Left renal cortex interstitium (tissue), 4 donors: ENCODE measurements at places on chromosomes 1 and 21. TPM values are rescaled to one million over a fixed set of nuclear protein-coding genes. Genes with fewer than 3 reads are reported as not detected.

- no peak for DNase-seq
These were observed 142.7 kb downstream of the FOXD2 start for GRCh38 chr1:47580451-47580995.

- DNase-seq, result no peak
These were observed 56.7 kb downstream of the AKT3 start for GRCh38 chr1:243793298-243793697.

GRCh38 chr21:35259457-35259856 lies 210.4 kb upstream of the RUNX1 start:
- no peak for DNase-seq

CTSS gene
- 9.1 TPM for polyA plus RNA-seq

GRCh38 chr1:28864695-28865094 lies 49.7 kb upstream of the EPB41 start:
- no peak for DNase-seq

DNA sequence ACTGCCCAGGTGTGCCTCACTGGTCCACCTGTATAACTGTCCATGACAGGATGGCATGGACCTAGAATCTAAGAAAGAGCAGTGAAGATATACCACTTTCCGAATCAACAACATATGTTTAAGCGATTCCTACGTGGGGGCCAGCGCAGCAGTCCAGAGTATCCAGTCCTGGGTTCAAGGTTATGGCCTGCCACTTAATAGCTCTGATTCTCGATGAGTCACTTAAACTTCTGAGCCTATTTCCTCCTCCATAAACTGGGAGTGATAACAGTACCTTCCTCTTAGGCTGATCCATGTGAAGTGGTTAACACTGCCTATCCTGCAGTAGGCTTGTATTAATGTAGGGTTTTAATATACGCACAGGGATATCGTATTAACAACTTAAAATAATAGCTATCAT lies 2.8 kb downstream of the STPG1 start:
- DNase-seq, result no peak

CSF1 gene
- 7.5 TPM for polyA plus RNA-seq

DNA sequence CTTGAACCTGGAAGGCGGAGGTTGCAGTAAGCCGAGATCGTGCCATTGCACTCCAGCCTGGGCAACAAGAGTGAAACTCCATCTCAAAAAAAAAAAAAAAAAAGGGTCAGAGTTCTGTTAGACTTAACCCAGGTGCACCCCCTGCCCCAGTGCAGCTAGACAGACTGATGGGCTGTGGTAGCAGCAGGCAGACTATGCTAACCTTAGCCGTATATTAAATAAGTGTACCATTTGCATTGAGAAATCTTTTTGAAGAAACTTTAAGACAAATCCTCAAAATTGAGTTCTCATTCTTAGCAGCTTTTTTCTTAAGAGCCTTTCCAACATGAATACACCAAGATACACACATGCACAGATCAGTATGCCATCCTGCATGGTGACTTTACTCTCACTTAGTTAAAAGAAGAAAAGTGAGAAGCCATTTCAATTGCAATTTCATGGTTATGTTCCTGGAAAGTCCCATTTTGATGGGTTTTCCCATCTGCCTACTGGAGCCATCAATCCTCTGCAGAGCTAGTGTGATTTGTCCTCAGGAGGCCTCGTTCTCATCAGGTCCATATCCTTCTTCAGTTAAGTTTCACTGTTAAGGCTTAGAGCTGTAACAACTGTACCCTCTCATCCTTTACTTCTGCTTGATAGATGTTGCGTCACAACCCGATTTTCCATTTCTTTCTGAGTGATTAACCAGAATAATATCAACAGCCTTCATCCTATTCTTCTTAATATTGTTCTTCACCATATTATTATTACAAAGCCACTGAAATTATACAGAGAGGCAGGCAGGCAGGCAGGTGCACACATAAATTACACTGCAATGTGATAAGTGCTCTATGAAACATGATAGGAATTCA lies 7.3 kb downstream of the FCRLB start:
- no peak for DNase-seq

- no peak for DNase-seq
These were observed 217.2 kb upstream of the C1orf105 start for GRCh38 chr1:172203135-172203823.

DNA sequence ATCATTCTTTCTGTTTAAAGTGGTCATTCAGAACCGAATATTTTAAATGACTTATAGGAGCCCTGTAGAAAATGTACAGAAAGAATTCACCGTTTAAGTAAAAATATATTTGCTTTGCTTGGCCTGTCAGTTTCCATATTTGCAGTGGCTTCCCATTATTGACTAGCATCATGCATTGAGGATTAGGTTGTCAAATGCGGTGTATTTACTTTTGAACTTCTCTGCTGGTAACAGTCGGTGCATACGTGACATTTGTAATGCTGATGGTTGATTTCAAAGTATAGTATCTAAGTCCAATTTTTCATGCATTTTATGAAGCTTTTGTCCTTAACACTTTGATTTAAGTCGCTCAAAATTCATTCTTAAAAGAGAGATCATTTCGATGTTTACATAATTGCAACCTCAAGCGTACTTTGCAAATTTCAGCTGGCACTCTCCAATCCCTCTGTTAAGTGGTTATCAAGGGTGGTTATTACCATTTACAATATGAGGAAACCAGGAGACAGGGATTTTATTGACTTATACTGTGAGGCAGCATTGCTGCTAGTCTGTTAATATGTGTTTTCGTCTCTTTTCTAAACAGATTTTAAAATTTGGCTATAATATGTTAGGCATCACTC lies 201.6 kb downstream of the SDCCAG8 start:
- DNase-seq, result no peak

TNFRSF9 gene
- polyA plus RNA-seq, result 0.10 TPM

DNA sequence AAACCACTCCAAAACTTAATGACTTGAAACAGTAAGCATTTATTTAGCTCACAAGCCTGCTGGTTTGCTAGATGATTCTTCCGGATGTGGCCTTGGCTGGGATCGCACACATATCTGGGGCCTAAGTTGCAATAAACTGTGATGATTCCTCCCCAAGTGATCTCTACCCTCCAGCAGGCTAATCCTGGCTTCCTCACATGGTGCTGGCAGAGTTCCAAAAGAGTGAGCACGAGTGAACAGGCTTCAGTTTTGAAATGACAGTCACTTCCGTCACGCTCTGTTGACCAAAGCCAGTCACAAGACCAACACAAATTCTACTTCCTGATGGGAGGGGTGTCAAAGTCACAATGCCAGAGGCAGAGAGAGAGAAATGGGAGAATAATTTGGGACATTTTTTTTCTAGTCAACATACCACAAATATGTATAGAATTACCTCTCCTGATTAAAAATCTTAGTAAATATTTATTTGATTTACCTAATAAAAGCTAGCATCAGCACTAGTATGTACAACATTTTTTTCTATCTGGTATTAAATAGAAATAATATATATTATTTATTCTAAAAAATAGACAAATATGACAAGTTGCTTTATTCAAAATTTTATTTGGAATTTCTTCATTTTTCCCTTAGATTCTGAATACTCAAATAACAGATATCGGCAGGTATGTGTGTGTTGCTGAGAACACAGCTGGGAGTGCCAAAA lies 292.7 kb downstream of the TPR start:
- DNase-seq, result peak; percentile 47

- no peak for DNase-seq
These were observed 6.3 kb downstream of the KIF17 start for GRCh38 chr1:20711285-20712214.

DNA sequence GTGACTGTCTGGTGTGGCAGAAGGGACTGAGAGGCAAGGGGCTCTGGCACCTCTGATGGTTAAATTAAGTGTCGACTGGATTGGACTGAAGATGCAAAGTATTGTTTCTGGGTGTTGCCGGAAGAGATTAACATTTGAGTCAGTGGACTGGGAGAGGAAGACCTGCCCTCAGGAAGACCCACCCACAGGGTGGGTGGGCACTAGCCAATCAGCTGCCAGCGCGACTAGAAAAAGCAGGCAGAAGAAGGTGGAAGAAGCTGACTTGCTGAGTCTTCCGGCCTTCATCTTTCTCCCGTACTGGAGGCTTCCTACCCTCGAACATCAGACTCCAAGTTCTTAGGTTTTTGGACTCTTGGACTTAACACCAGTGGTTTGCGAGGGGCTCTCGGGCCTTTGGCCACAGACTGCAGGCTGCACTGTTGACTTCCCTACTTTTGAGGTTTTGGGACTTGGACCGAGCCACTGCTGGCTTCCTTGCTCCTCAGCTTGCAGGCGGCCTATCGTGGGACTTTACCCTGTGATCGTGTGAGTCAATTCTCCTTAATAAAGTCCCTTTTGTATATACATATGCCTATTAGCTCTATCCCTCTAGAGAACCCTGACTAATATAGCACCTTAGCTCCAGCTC lies 79.6 kb downstream of the KAZN start:
- DNase-seq, result no peak

ETV3L gene
- polyA plus RNA-seq, result not detected

KCND3 gene
- 1.5 TPM for polyA plus RNA-seq

- DNase-seq, result no peak
These were observed 8.2 kb downstream of the THRAP3 start for GRCh38 chr1:36232212-36233095.

AGL gene
- polyA plus RNA-seq, result 26.9 TPM

GRCh38 chr1:159980076-159980475 lies 26.0 kb upstream of the SLAMF9 start:
- no peak for DNase-seq

GRCh38 chr1:62024690-62025089 lies 170.0 kb upstream of the L1TD1 start:
- DNase-seq, result no peak

GRCh38 chr1:18735224-18735997 lies 104.8 kb downstream of the PAX7 start:
- DNase-seq, result no peak

FGR gene
- 2.3 TPM for polyA plus RNA-seq

- no peak for DNase-seq
These were observed 38.2 kb downstream of the PKNOX1 start for GRCh38 chr21:43012596-43012995.

LCE3E gene
- not detected for polyA plus RNA-seq

GRCh38 chr1:241964550-241965282 lies 7.1 kb downstream of the BECN2 start:
- no peak for DNase-seq

DNA sequence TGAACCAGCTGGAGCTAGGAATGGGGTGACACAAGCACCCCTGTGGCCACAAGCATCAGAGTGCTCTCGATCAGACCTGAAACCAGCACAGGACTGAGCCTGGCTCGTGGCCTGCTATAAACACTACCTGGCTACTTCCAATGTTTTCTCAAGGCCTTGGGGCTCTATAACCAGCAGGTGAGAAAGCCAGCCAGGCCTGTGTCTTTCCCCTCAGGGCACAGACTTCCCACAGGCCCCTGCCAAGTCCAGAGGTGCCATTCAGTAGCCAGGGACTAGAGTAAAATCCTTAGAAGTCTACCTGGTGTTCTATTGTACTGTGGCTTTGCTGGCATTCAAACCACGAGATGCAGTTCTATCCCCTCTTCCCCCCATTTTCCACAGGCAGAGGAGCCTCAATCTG lies 22.6 kb downstream of the OR2G3 start:
- DNase-seq, result no peak

- DNase-seq, result no peak
These were observed 6.5 kb upstream of the S100A7 start for GRCh38 chr1:153466908-153467307.

DNA sequence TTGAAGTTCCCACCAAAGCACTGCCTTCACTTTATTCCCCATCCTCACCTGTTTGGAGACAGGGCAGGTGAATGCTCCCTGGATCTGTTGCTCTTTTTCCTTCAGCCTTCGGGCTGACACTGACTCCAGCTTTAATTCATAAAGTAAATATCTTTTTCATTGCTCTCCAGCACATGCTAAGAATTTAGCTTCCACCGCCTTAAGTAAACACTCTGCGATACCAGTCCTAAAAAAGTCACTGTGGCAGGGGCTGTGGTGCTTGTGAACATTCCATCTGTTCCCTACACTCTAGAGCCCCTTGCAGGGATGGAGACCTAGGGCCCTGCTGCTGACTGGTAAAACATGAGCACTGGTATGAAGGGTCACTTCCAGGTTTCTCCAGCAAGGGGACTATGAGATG lies 896 bp upstream of the PLA2G2A start:
- no peak for DNase-seq

GRCh38 chr1:17251246-17251645 lies 2.3 kb downstream of the PADI3 start:
- DNase-seq, result no peak

RSPO1 gene
- polyA plus RNA-seq, result 6.9 TPM

GRCh38 chr1:103230061-103230460 lies 121.7 kb upstream of the COL11A1 start:
- DNase-seq, result no peak

GRCh38 chr21:16741141-16741665 lies 771.6 kb upstream of the CXADR start:
- DNase-seq, result no peak

GRCh38 chr21:14993115-14993514 lies 71.7 kb downstream of the NRIP1 start:
- DNase-seq, result no peak

- no peak for DNase-seq
These were observed 378 bp downstream of the ANKRD65 start for GRCh38 chr1:1420654-1421141.

DNA sequence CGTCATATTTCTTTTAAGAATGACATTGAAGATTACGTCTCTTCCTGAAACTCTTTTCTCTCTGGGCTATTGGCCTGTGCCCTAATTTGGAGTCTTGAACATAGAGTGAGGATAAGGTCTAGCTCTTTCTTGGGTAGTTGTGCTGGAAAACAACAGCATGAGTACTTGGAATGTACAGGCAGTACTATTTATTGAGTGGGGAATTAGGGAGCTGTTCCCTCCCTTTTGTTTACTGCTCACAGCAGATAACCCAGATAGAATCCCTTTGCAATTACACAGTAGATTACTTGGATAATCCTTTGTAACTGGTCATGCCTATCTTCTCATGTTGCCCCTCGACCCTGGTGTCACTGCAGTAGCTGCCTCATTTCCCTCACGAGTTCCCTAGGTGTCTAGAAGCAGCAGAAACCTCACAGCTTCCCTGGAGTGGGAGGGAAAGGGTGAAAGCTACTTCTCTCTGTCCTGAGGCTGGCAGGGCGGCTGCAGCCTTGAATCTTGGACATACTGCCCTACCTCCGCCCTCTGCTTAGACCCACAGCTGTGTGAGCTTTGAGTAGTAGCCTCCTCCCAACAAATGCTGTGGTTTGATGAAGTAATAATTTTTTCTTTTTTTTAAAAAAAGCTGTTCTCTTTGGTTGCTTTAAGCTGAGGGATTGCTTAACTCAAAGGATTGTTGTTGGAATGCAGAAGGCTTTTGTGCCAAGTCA lies 70.6 kb downstream of the FGGY start:
- no peak for DNase-seq

C1orf185 gene
- polyA plus RNA-seq, result not detected

- DNase-seq, result no peak
These were observed 144.0 kb upstream of the ZRANB2 start for GRCh38 chr1:71224741-71225377.

PHC2 gene
- 113 TPM for polyA plus RNA-seq

- DNase-seq, result peak; percentile 50
These were observed 91.5 kb downstream of the SIPA1L2 start for GRCh38 chr1:232538224-232538942.

SLC1A7 gene
- polyA plus RNA-seq, result 0.11 TPM

C1orf141 gene
- polyA plus RNA-seq, result not detected
